ENCODE measurements at places on chromosomes 5 and 9.

- peak; percentile 24 for DNase-seq
These were observed 64.4 kb downstream of the FAM114A2 start for GRCh38 chr5:153974131-153974812.

DNA sequence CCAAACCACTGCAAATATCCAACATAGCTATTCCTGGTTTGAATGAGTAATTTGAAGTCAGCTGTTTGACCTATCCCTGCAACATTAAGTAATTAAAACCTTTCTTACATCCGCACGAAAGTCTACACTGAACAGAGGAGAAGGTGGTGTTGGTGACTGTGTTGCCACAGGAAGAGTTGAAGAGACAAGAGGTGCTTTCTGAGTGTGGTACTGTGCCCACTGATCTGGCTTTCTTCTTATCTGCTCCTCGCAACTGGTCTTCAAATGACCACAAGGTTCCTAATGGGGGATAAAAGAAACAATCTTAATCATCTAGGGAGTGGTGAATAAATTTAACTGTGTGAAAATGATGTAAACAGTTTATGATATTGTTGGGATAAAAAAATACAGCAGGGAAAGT is 29.4 kb upstream of the PDCL start:
- no peak for DNase-seq

DNA sequence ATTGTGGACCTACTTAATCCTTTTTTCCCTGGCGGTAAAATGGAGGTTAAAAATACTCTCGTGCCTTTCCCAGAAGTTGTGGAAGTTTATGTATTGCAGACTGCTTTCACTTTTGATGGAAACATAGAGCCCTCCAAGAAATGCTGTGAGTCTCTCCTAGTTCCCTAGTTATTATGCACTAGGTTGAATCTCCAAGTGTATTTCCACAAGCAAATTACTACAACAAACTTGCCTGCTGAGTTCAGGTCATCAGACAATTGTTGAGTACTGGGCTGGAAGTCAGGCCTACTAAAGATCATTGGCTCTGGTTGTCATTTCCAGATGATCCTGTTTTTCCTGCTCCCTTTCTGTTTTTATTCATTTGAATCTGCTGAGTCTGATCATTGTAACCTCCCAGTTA is 104.1 kb downstream of the CD180 start:
- no peak for DNase-seq

DNA sequence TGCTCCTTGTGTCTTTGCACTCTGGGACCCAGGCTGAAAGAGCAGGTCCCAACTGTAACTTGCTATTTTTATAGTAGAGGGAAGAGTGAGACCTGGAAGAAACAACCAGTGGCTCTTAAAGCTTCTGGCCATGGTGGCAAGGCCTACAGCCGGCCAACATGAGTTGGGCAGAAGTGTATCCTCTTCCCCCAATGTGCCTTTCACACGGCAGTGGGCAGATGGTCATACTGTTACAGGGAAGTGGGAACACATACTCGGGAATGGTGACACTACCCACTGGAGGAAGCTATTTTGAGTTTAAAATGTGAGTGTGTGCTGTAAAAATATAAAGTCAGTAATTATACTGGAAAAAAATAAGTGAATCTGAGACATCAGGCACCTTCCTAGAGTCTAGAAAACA is 116.0 kb downstream of the MVB12B start:
- DNase-seq = no peak

DNA sequence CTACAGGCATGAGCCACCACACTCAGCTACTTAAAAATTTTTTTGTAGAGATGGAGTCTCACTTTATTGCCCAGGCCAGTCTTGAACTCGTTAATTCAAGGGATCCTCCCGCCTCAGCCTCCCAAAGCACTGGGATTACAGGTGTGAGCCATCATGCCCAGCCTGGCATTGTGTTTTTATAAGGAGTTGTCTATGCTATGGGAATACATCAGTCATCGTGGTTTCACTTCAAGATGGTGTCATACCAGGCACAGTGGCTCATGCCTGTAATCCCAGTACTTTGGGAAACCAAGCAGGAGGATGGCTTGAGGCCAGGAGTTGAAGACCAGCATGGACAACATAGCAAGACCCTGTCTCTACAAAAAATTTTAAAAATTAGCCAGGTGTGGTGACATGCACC is 49.7 kb downstream of the CYSTM1 start:
- DNase-seq = no peak

GRCh38 chr9:68721666-68722330 is 16.8 kb downstream of the PIP5K1B start:
- DNase-seq = no peak

- DNase-seq = no peak
These were observed 11.4 kb downstream of the CHD1 start for GRCh38 chr5:98917433-98917832.

DNA sequence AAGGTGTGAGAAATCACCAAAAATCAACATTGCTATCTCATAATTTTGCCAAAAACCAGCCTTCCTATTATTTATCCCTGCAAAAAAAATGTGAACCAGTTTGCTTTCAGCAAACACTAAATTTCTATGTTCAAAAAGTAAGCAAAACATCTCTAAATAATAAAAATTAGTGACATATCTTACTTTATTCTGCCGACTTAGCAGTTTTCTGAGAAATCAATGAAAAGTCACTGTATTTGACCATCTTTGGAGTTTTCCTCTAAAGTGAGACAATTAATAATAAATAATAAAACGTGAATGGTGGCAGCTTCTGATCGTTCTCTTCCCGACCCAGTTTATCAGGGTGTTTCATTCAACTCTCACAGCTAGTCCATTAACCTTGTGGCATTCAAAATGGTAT is 158.6 kb upstream of the TARS1 start:
- DNase-seq = no peak

- DNase-seq = no peak
These were observed 69.8 kb upstream of the NFIB start for GRCh38 chr9:14383773-14384172.

- DNase-seq = no peak
These were observed 65.7 kb upstream of the EQTN start for GRCh38 chr9:27362447-27363210.
